ENCODE measurements at places on chromosomes 16 and 17.
A peak's percentile ranks its signal among the peaks of the same experiment; 100 is the strongest.

DNA sequence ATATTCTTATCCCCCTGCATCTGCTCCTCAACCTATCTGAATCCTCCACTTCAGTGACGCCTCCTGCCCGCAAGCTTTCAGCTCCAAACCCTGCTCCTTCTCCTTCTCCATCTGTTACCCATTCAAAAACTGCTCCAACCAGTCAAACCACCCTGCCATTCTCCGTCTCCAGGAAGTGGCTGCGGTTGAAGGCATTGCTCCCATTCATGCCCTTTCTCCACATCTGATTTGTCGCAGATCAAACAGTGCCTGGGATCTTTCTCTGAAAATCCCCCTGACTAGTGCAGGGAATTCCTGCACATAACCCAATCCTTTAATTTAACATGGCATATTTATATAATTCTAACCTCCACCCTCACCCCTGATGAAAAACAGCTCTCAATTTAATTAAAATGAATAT is 56.3 kb downstream of the SLFN5 start:
- H3K4me1 ChIP-seq: no peaks in the 10 kb centered on the region
- DNase-seq: no peak
- H3K27ac ChIP-seq: no peak overlapping the region
- H3K36me3 ChIP-seq: no peaks in the 10 kb centered on the region

DNA sequence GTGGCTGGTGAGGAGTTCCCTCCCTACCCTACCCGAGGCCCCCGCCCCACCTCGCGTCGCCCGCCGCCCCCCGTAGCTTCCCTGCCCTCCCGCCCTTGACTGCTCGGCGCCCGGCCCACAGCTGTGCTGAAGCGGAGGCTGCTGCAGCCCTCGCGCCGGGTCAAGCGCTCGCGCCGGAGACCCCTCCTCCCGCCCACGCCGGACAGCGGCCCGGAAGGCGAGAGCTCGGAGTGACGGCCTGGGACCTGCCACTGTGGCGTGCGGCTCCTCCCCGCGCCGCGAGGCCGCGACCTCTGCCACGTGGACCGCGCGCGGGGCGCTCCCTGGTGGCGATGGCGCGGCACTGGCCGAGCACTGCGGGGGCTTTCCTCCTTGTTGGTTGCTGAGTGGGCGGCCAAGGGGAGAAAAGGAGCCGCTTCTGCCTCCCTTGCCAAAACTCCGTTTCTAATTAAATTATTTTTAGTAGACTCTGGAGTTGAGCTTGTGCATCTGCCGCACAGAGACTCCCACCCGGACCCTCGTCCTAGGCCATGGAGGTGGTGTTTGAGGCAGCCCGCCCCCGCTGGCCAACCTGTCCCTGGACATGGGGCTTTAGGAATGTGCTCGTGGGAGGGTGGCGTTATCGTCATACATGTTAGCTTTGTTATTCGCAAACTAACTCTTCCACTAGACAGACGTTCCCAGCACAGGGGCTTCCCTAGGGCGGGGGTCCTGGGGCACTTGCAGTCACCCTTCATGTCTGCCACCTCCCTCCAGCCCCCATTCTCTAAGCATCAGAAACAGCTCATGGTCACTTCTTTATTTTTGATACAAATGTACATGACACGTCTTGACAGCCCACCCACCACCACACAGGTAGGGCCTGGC is 4.4 kb downstream of the TP53I13 start:
- H3K4me1 ChIP-seq: peaks cover 7% of the 10 kb centered on the region
- H3K36me3 ChIP-seq: peaks cover 54% of the 10 kb centered on the region
- no peak for DNase-seq
- H3K27me3 ChIP-seq: no peaks in the 10 kb centered on the region
- no peak overlapping the region for H3K4me3 ChIP-seq

DNA sequence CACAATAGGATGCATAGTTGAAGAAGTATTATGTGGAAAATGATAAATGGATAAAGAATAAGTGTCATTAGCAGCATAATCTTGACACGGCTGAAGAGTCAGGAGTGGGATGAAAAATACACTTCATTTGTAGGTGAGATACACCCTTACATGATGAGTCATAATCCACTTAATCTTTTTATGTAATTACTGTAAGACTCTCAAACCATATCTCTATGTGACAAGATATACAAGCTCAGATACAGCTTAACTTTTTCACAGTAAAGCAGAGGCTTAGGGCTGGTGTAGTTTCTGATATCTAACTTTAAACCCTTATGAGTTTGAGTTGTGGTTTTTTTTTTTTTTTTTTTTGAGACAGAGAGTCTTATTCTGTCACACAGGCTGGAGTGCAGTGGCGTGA is 101.2 kb downstream of the FTO start:
- H3K4me3 ChIP-seq: no peak overlapping the region
- no peak overlapping the region for H3K27ac ChIP-seq
- H3K36me3 ChIP-seq: no peaks in the 10 kb centered on the region
- no peaks in the 10 kb centered on the region for H3K27me3 ChIP-seq
- DNase-seq: no peak

GRCh38 chr16:9625122-9625521 is 533.7 kb downstream of the HAPSTR1 start:
- no peaks in the 10 kb centered on the region for H3K36me3 ChIP-seq
- no peak overlapping the region for H3K4me3 ChIP-seq
- no peak overlapping the region for H3K27ac ChIP-seq
- no peaks in the 10 kb centered on the region for H3K4me1 ChIP-seq
- H3K27me3 ChIP-seq: no peaks in the 10 kb centered on the region

DNA sequence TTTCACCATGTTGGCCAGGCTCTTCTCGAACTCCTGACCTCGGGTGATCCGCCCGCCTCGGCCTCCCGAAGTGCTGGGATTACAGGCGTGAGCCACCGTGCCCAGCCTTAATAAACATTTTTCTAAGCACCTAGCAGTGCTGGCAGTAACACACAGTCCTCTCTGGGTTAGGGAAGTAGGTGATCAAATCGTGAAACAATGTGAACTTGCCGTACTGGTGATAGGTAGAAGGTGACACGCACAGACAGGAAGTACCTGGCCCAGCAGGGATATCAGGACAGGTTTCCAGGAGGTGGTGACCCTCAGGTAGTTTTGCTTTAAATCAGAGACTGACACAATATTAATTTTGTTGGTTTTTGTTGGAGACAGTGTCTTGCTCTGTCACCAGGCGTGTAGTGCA is 4.5 kb downstream of the PLD2 start:
- H3K4me3 ChIP-seq: no peak overlapping the region
- no peaks in the 10 kb centered on the region for H3K27me3 ChIP-seq
- H3K4me1 ChIP-seq: no peaks in the 10 kb centered on the region
- H3K36me3 ChIP-seq: no peaks in the 10 kb centered on the region
- DNase-seq: no peak
- H3K27ac ChIP-seq: no peak overlapping the region

DNA sequence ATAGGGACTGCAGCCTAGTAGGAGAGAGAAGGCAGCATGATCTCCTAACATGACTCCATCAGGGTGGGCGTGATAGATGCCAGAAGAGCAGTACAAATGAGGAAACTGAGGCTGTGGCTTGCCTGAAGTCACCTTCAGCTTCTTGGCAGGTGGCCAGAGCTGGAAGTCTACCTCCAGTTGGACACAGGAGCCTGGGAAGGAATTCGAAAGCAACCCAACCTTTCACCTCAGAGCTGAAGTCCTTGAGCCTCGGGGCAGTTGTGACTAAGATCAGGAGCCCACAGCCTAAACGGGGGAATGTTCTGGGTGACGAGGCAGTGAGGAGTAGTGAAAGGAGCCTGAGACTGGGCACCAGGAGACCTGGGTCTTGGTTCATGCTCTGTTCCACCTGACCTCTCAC is 9.4 kb upstream of the SLC52A1 start:
- no peaks in the 10 kb centered on the region for H3K36me3 ChIP-seq
- peaks cover 37% of the 10 kb centered on the region for H3K4me1 ChIP-seq
- H3K27ac ChIP-seq: no peak overlapping the region
- DNase-seq: no peak

DNA sequence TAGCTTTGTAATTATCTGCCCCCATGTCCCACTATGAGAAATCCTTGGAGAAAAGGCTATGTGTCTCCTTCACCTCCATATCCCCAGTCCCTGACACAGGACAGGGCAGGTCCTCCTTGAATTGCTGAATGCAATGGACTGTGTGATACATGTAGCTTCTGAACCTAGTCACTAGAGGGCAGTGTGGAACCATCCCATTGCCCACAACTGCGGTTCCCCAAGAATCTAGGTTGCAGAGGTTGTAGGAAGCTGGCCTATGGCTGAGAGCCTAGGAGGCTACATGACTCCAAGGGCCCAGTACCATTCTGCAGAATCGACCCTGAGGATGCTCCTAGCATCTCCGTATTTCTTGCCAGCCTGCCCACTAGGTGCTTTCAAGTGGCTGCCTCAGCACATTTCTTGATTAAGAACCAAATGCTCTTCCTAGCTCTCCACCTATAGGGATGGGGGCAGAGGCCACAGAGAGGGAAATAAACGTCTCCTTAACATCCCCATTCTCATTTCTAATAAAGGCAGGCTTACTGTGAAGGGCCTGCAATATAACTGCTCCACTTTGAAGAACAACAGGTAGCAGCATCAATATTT is 394.0 kb downstream of the CA10 start:
- no peak overlapping the region for H3K27ac ChIP-seq
- no peaks in the 10 kb centered on the region for H3K27me3 ChIP-seq
- no peak overlapping the region for H3K4me3 ChIP-seq
- peak; percentile 15 for DNase-seq
- no peaks in the 10 kb centered on the region for H3K4me1 ChIP-seq

- no peak overlapping the region for H3K27ac ChIP-seq
- peaks cover 5% of the 10 kb centered on the region for H3K27me3 ChIP-seq
- no peak overlapping the region for H3K4me3 ChIP-seq
- peaks cover 14% of the 10 kb centered on the region for H3K4me1 ChIP-seq
Measured at GRCh38 chr17:39608142-39608981, 642 bp upstream of the NEUROD2 start.

DNA sequence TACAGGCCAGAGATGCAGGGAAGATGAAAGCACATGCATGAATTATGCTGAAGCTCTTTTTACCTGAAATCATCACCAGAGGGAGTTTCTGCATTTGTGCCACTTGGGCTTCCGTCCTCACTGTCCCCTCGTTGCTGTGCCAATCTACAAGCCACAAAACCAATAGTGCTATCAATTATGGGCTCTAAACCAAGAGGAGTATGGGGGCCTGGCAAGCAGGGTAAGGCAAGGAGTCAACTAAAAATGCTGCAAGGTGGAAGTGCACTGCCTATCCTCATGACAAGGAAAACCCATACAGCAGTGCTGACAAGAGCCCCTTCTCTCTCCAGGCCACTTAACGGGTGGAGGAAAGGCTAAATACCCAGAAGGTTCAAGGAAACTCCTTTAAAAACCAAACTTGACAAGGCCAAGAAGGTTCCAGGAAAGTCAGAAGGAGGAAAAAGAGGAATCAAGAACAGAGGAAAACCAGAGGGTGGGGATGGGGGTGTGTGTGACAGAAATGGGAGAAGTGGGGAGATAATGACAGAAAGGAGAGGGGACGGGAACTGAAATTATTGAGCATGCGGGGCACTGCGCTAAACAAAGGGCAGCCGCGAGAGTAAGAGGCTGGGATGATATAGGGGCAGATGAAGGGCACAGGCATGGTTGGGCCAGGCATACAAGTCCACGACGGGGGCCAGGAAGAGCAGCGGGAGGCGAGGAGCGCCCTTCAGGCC is 674 bp downstream of the C17orf75 start:
- H3K4me1 ChIP-seq: peaks cover 5% of the 10 kb centered on the region
- peak overlapping the region; percentile 80 for H3K27ac ChIP-seq
- H3K27me3 ChIP-seq: no peaks in the 10 kb centered on the region

DNA sequence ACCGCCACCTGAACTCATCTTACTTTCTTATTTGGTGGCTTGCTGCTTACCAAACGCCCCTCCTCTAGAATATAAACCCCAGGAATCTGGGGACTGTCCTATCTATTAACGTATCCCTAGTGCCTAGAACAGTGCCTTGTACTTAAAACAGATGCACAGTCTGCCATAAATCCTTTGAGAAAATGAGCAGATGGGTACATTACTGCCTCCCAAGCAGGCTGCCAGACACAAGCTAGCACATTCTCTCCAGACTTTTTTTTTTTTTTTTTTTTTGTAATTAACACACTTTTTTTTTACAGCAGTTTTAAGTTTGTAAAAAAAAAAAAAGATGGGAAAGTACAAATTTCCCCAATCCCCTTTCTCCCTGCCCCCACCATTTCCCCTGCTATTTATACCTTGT is 57.3 kb upstream of the RPL38 start:
- DNase-seq: no peak
- no peak overlapping the region for H3K4me3 ChIP-seq
- no peaks in the 10 kb centered on the region for H3K36me3 ChIP-seq
- no peaks in the 10 kb centered on the region for H3K4me1 ChIP-seq
- no peaks in the 10 kb centered on the region for H3K27me3 ChIP-seq

- H3K27me3 ChIP-seq: no peaks in the 10 kb centered on the region
- H3K36me3 ChIP-seq: no peaks in the 10 kb centered on the region
- no peak for DNase-seq
- H3K27ac ChIP-seq: no peak overlapping the region
- H3K4me1 ChIP-seq: no peaks in the 10 kb centered on the region
Measured at GRCh38 chr17:44375196-44376017, 11.8 kb upstream of the FAM171A2 start.

GRCh38 chr17:37466471-37466870 is 23.2 kb upstream of the DUSP14 start:
- DNase-seq: no peak
- no peaks in the 10 kb centered on the region for H3K27me3 ChIP-seq
- H3K4me3 ChIP-seq: no peak overlapping the region
- H3K36me3 ChIP-seq: peaks cover 33% of the 10 kb centered on the region
- H3K27ac ChIP-seq: no peak overlapping the region

DNA sequence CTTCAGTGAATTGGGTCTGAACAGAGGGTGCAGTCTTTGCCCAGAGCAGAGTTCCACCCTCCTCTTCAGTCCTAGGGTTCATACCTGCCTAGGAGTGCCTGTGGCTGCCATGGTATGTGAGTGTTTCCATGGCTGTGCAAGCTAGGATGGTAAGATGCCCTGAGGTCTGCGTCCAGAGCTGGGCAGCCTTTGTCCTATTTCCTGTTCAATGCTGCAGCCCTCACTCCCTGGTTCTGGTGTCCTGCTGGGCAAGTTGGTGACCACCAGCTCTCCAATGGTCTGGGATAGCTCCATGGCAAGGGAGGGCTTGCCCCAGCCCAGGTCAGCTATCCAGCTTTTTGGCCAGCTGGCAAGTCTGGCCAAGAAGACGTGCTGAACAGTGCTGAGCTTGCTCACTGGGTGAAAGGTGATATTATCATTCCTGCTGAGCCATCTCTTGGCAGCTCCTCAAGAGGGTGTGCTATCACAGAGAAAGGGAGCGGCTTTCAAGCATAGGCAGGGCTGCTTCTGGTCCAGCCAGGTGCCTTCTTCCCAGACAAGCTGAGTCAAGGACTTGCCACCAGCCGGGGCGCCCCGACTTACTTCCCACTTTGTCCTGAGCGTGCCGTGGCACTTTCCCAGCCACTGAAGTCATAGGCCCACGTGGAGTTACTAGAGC is 13.0 kb upstream of the NFATC3 start:
- no peak overlapping the region for H3K27ac ChIP-seq
- H3K27me3 ChIP-seq: no peaks in the 10 kb centered on the region
- H3K4me1 ChIP-seq: peaks cover 62% of the 10 kb centered on the region
- no peak overlapping the region for H3K4me3 ChIP-seq
- no peak for DNase-seq
- H3K36me3 ChIP-seq: no peaks in the 10 kb centered on the region

- no peak for DNase-seq
- peak overlapping the region; percentile 88 for H3K27ac ChIP-seq
- peaks cover 32% of the 10 kb centered on the region for H3K4me1 ChIP-seq
Measured at GRCh38 chr16:31713945-31714902, 159.4 kb upstream of the ZNF267 start.

All from naive thymus-derived CD4-positive, alpha-beta T cell (primary cell).